ENCODE measurements at places on chromosomes 3 and 15. TPM values are rescaled to one million over a fixed set of nuclear protein-coding genes. Genes with fewer than 3 reads are reported as not detected.

- DNase-seq: no peak
Measured at GRCh38 chr3:99872923-99873254, 55.2 kb downstream of the CMSS1 start.

DNA sequence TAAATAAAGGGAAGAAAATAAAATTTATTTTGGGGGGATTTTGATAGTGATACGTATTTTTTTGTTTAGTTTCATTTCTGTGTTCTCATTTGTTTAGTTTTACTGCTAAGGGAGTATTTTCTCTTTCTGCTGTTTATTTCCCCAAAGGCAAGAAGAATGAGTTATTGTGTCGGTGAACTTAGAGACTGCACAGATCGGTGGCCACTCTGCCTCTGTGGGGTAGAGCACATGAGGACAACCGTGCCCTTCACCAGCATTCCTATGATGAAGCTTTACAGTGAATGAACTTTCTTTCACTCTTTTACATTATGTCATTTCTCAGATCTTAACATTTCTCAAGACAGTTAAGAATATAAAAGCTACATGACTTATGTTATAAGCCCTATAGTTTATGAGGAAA is 214.4 kb downstream of the OCA2 start:
- DNase-seq: no peak

- no peak for DNase-seq
Measured at GRCh38 chr3:197820550-197821335, 29.7 kb downstream of the LRCH3 start.

GRCh38 chr15:49415638-49416037 is 7.4 kb upstream of the FGF7 start:
- no peak for DNase-seq

GRCh38 chr15:66862940-66863335 is 160.9 kb downstream of the SMAD6 start:
- peak; percentile 90 for DNase-seq

DNA sequence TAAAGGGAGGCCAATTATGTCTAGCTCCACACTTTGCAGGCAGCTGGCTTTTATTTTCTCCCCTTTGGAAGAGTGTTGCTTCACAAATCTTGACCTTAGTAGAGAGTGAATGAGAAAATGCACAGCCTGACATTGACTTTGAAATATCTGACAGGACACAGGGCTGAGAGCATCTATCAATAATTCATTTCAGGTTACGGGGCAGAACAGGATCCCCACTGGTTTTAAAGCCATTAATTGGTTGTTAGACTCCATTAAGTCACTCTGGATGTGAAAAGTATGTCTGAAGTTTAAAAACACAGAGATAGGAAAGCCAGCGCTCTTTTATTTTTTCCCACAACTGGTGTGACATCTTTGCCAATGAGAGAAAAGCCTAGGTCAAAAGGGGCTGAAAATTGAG is 251.9 kb upstream of the TMC3 start:
- DNase-seq: no peak

- no peak for DNase-seq
Measured at GRCh38 chr3:167728176-167728575, 6.5 kb downstream of the PDCD10 start.

DNA sequence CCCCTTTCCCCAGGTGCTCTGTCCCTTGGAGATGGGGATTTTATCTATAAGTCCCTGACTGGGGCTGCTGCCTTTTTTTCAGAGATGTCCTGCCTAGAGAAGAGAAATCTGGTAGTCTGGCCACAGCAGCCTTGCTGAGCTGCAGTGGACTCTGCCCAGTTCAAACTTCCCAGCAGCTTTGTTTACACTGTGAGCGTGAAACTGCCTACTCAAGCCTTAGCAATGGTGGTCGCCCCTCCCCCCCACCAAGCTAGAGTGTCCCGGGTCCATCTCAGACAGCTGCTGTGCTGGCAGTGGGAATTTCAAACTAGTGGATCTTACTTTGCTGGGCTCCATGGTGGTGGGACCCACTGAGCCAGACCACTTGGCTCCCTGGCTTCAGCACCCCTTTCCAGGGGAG is 38.9 kb downstream of the TMEM266 start:
- DNase-seq: no peak

GRCh38 chr3:142945023-142945422 is 18.5 kb downstream of the PAQR9 start:
- DNase-seq: no peak

DNA sequence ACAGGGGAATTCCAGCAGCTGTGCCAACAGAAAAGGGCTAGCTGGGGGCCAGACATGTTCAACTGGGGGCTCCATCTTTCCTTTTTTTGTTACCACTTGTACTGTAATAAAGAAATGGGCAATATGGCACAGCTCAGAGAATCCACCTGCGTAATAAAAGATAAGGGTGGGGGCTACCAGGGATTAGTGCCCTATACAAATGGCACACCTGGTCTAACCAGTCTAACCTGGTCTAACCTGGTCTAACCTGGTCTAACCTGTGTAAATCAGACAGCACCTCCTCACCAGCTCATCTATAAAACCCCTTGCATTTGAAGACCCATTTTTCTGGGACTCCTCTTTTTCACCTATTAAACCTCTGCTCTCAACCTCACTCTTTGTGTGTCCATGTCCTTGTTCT is 26.2 kb upstream of the CLDN16 start:
- DNase-seq: no peak

DNA sequence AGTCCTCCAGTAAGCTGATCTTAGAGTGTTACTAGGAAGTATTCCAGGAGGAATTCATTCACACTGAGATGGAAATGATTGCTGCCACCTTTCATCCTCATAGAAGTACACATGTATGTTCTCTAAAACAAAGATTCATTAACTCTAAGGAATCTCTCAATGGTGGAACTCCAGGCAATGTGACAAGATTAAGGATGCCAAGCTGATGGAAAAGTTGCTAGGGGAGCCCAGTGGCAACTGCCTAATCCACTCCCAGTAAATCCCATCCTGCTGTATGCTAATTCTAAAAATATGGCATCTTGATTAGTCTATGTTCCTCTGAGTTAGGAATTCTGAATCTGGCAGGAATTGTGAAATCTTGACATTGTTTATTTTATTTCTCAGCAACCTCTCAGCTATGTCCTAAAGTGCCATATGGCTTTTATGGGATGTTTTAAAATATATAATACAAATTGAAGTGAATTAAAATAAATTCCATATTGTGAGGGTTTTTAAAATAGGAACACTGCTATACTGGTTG is 210.0 kb upstream of the TRIM42 start:
- DNase-seq: no peak

DNA sequence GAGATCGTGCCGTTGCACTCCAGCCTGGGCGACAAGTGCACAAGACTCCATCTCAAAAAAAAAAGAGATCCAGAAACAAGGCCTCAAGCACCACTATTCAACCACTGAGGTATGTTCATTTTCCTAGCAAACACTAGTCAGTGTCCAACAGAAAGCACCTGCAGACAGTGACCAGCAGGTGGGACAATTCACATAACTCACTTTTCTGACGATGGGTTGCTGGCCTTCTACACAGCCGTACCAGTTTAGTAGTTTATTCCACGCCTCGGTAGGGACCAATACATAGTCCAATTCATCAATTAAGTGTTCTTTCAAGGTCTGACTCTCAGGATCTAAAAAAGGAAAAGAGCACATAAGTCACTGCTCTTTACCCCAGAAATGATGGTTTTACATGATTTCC is 12.4 kb downstream of the USP4 start:
- no peak for DNase-seq

GRCh38 chr3:28050885-28051284 is 190.5 kb upstream of the CMC1 start:
- DNase-seq: no peak

- peak; percentile 93 for DNase-seq
Measured at GRCh38 chr3:120450600-120451271, at the start of gene FSTL1. Gene FSTL1, minus strand, starts transcription at chr3:120450992. Its CDS starts 246 bp downstream, at chr3:120450746.

GRCh38 chr15:66802025-66803001 is 100.3 kb downstream of the SMAD6 start:
- DNase-seq: peak; percentile 35

DNA sequence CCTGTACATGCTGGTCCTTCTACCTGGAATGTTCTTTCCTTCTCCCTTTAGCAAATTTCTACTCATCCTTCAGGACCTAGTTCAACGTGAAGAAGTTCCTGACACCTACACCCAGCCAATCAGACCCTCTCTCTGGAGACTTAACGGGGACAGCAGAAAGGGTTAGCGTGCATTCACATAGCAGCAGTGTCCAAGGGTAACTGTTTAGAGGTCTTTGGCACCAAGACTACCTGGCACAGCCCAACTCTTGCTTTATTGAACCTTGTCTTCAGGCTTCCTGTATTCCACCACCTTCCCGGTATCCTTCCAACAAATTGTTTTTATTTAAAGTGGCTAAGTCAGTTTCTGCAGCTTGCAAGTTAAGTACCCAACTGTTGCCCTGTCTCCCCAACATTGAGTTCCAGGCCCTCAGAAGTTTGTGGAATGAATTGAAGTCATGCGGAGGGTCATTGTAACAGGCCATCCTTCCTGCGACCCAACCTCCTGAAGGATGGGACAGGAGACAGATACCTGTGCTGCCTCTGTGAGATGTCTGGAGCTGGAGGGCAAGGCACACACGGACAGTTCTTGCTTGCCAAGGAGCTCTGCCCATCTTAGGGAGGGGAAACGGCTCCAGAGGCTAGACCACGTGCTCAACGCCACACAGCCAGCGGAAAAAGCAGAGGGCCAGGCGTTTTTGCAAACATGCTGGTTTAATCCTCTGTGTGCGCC is 14.4 kb upstream of the WNT7A start:
- DNase-seq: no peak

DNA sequence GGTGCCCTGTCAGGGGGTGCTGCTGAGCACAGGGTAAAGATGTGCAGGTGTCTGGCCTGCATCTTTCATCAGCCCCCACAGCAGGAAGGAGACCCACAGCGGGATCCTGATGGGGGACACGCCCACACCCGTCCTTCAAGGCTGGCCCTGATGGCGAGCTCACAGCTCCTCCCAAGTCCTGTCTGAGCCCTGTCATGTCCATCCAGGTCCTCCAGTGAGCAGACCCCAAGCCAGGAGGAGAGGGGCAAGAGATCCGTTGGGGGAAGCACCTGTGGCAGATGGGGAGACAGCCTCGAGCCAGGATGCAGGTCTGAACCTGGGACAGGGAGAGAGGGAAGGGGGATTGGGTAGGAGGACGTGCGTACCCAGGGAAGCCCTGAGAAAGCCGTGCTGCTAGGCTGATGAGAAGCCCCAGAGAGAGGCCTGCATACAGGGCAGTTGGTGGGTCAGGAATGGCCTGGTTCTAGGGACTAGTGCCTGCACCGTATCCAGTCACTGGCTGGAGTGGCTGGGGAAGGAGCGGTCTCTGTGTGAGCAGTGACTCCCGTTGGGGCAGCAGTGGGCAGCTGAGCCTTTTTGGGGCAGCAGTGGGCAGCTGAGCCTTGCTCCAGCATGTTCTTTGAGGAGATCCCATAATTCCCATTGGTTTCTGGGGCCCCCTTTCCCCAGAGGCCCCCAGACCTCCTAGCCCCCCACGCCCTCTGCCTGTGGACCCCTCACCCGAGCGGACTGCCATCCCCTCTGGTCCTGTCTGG is 133.3 kb upstream of the MEF2A start:
- peak; percentile 76 for DNase-seq

DNA sequence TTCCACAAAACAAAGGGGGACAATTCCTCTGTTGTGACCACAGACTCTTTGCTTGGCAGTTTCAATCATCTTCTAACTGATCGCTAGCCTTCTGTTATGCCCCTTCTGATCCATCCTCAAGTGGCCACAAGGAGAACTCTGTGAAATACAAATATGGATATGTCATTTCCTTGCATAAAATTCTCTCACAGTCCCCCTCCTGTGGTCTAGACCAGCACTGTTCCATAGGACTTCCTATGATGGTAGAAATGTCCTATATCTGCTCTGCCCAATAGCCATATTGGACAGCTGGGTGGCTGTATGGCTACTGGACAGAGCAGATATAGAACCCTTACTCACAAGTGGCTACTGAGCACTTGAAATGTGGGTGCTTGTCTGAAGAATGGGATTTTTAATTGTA is 25.9 kb upstream of the SNRK start:
- DNase-seq: no peak

Gene PCNP
- total RNA-seq: 145 TPM

Gene EPHA3
- total RNA-seq: 0.87 TPM

Gene DISP2
- total RNA-seq: 2.2 TPM

Gene C3orf70
- total RNA-seq: 10.2 TPM

Gene MYO1E
- total RNA-seq: 141 TPM

Gene BCL2A1
- not detected for total RNA-seq
